ENCODE measurements at places on chromosomes 4 and X. TPM values are rescaled to one million over a fixed set of nuclear protein-coding genes. Genes with fewer than 3 reads are reported as not detected.

The RS1 gene
- total RNA-seq, result not detected

The CENPVL1 gene
- 0.25 TPM for total RNA-seq

The BST1 gene
- total RNA-seq, result 24.5 TPM

The CPLX1 gene
- 1.9 TPM for total RNA-seq

The P2RY4 gene
- total RNA-seq, result not detected

All from astrocyte (in vitro differentiated cells and primary cell).